ENCODE measurements at places on chromosomes 12 and 14.

GRCh38 chr12:7793211-7793610, 4.0 kb downstream of the NANOG start:
- DNase-seq = no peak

DNA sequence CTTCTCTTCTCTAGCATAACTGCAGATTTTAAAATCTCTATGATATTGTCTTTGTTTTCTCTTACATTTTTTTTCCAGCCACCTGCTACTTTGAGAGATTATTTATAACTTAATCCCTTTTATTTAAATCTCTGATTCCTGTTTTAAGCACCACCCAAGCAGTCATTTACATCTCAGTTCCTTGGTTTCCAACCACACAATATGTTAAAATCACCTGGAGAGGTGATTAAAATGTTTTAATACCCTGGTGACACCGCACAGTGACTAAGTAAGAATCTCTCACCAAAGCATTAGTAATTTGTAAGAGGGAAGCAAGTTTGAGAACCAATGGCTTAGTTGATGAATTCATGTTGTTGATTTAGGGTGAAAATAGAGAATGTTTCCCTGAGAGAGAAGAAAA, 849.8 kb downstream of the TMTC2 start:
- no peak for DNase-seq

GRCh38 chr14:77561881-77562280, 54.6 kb downstream of the SPTLC2 start:
- no peak for DNase-seq

DNA sequence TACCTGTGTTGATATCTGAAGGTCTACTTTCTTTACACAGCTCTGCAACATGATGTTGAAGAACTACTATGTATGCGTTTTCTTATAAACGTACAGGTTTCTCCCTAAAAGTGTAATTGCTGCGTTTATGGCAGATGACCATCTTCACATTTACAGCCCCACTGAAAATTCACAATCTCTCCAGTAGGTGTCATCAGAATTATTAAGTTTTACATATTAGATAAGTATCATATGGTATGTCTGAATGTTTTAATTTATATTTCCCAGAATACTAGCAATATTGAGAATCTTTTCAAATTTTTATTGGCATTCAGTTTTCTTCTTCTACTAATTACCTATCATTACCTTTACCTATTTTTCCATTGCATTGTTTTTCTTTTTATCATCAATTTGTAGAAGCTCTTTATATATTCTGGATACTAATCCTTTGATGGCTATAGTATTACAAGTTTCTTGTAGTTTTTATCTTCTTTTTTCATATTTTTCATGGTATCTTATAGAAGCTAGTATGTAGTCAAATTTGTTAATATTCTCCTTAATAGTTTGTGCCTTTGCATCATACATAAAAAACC, 123.5 kb downstream of the CAPZA3 start:
- no peak for DNase-seq

DNA sequence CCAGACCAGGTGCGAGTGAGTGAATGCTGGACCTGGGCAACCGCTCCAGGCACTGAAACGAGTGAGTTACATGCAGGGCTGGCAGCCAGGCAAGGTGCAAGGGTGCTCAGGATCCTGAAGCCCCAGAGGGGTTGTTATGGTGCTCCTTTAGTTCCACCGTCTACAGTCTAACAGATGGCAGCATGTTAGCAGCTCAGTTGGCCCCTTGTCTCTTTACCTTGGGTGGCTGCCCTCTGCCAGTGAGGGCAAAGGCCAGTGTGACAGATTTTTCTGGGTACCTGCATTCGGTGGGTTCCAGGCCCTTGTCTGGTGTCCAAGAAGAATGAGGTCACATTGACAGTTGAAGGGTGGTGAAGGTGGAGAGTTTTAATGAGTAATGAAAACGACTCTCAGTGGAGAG, 106.8 kb downstream of the SLCO1B3 start:
- DNase-seq = no peak

DNA sequence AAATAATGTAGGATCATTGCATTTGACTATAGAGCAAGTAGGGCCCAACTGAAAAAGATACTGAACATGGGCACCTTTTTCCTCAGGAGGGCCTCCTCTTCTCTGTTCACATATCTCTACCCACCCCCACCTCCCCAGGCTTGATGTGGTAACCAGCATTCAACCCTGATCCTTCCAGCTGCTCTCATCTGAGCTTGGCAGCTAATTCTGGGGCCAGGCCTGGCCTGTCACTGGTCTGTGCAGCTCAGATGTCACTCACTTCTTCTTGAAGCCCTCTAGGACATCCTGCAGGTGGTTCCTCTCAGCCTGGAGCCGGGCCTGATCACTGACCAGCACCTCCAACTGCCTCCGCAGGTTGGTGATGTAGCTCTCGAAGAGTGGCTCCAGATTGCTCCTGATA, 2.1 kb downstream of the KRT84 start:
- no peak for DNase-seq

- DNase-seq = no peak
These were observed 55.4 kb downstream of the TMEM121 start for GRCh38 chr14:105581551-105582341.

- DNase-seq = no peak
These were observed 14.1 kb downstream of the FBXW8 start for GRCh38 chr12:116924558-116925453.

- no peak for DNase-seq
These were observed 5.3 kb downstream of the ASB2 start for GRCh38 chr14:93970965-93971634.

DNA sequence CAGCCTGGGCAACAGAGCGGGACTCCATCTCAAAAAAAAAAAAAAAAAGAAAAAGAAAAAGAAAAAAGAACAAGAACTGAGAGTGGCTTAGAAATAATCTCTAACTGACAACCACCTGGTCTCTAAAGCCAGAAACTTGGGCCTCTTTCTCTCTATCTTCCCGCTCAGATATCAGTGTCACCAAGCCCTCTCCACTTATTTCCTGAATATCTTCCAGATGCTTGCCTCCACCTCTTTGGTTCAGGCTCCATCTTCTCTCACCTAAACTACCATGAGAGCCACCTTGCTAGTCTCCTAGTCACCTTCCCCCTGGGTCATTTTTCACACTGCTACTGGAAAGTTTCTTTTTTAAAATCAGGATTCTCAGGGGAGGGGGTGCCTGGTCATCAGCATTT, 1.8 kb upstream of the TM9SF1 start:
- no peak for DNase-seq

GRCh38 chr12:57085999-57086492, 2.9 kb upstream of the NAB2 start:
- no peak for DNase-seq

GRCh38 chr14:57326253-57326652, 57.5 kb downstream of the AP5M1 start:
- no peak for DNase-seq

DNA sequence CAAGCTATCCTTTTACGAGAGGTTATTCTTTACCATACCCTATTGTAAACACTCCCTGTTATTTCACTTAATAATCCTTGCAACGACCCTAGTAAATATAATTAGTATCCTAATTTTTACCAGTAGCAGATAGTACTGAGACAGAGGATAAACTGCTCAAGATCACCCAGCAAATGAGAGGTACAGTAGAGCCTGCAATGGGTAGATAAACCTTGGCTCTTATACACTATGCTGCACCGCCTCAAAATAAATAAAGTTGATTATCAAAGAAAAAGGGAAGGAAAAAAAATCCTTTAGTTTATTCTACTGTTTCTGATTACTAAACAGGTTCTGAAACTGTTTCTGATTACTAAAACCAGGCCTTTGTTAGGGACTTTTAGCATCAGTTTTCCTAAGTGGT, 22.5 kb downstream of the YBX3 start:
- no peak for DNase-seq

DNA sequence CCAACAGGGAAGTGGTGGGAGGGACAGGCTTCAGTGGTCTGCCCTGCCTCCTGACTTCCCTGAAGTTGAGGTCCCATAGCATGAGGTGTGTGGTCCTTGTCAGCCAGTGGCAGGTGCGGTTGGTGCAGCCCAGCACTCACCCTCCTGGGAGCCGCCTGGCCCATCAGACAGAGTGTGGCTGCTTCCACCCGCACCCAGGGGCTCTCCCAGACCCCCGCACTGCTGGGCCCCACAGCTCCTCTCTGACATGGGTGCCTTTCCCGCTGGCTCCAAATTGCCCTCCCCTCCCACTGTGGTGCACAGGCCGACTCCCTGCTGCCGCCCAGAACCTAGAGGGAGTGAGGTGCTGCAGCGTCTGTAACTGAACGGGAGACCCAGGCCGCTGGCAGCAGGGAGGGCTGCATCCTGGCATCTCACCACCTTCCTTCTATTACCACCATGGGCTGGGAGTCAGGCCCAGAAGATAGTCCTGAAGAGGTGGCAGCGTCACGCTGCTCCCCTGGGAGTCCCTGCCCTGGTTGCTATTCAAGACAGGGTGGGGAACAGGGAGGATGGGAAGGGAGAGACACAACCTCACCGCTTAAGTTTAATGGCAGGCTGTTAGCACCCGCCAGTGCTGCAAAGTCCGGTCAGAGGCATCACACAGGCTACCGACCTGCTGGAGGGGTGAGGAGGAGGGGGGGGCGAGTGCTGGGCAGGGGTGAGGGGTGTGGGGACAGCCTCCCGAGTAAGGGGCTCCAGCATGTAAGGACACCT, 180.6 kb upstream of the PRMT8 start:
- DNase-seq = no peak
